ENCODE measurements at places on chromosomes 3 and 15.

DNA sequence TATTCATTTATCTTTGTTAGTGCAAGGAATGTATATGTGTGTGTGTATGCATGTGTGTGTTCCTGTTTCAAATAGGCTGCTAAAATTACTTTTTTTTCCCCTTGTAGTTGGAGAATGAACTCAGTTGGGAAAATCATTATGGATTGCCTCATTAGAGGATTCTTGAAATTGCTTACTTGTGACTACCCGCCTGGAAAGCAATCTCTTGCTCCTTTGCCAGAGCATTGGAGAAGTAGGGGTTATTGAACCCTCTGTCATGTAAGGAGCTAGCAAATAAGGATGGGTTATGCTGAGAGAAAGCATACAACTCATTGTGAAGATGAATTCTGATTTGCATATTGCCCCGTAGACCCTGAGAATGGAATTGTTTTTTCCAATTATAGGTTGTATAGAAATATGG lies 474.5 kb downstream of the CADM2 start:
- no peak for DNase-seq

GRCh38 chr3:129252748-129253147 lies 3.3 kb downstream of the COPG1 start:
- DNase-seq = no peak

- DNase-seq = peak; percentile 67
These were observed 189.3 kb downstream of the SV2B start for GRCh38 chr15:91289324-91289723.

DNA sequence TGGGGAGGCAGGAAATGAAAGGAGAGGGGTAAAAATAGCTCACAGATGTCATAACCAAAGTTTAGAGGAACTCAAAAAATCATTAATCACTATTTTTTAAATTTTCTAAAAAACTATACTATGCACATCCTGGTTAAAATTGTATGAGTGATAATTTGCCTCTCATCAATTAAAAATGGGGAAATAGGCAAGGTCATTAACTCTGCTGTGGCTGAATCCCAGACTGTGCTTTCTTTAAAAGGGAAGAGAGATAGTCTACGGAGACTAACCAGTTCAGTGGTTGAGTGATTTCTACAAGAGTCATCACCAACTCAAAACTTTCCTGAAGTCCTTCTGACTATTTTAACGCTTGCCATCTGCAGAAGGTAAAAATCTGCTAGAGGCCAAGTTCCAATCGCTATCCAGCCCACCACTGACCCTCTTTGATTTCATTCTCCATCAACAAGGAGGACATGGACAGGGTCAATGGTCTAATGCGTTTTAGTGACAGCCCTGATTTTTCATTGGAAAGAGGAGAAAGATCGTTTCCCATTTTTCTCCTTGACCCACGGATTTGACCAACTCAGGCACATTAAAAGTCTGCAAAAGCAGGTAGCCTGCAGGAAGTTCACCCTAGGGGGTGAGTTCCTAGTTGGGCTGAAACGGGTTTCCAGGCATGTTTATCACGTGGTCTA lies 850 bp downstream of the SUCLG2 start:
- no peak for DNase-seq

GRCh38 chr3:170760174-170760526 lies 109.8 kb downstream of the RPL22L1 start:
- DNase-seq = no peak
